AG09309 (cell line): ENCODE measurements at places on chromosomes 12 and 14.

DNA sequence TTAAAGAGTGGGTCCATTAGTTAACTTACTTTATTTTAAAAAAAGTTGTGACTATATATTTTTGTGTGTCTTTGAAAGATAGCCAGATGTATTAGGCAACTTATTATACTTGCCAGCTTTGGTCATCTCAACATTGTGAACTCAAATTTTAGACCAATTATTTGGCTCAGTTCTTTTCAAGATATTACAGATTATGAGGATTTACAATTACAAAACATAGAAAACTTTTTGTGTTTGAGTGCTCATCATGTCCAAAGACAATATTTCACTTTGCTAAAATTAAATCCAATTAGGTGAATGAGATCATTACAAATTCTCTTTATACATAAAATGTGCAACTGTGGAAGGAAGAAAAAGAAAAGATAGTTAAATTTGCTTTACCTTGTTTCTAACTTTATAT is 18.3 kb upstream of the PDE3A start:
- no peak for DNase-seq

GRCh38 chr12:106747973-106748436 is 26.5 kb upstream of the RIC8B start:
- DNase-seq, result no peak

DNA sequence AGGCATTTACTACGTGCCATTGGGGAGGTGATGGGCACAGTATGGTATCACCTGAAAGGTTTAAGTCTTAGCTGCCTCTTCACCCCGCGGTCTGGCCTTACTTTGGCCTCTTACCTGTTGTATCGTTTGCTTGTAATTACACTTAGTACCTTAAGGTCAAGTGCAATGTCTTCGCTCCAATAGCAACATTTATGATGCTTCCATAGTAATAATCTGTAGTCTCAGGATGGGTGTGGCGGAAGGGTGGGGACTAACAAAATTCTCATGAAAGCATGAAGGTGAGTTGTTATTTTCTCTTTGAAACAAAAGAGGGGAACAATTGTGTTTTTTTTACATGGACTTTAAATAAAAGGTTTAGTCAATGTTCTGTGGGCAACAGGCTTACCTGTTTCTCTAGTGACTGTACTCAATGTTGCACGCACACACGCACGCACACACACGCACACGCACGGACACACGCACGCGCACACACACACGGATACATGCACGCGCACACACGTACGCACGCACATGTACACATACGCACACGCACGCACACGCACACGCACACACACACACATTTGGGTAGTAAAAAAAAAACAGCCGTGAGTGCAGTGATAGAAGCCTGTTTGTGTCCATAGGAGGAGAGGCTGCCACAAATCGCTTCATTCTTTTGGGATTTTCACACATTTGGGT is 91.4 kb downstream of the DNAH10 start:
- DNase-seq, result no peak

DNA sequence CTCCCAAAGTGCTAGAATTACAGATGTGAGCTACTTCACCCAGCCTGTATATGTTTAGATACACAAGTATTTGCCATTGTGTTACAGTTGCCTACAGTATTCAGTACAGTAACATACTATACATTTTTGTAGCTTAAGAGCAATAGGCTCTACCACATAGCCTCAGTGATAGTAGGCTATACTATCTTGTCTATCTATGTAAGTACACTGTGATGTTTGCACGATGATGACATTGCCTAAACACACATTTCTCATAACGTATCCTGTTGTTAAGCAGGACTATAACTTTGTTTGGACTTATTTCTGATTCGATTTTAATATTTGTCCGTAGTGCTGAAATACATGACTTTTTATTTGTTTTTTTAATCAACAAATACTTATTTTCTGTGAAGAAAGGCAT is 129.2 kb downstream of the PCNX1 start:
- no peak for DNase-seq

DNA sequence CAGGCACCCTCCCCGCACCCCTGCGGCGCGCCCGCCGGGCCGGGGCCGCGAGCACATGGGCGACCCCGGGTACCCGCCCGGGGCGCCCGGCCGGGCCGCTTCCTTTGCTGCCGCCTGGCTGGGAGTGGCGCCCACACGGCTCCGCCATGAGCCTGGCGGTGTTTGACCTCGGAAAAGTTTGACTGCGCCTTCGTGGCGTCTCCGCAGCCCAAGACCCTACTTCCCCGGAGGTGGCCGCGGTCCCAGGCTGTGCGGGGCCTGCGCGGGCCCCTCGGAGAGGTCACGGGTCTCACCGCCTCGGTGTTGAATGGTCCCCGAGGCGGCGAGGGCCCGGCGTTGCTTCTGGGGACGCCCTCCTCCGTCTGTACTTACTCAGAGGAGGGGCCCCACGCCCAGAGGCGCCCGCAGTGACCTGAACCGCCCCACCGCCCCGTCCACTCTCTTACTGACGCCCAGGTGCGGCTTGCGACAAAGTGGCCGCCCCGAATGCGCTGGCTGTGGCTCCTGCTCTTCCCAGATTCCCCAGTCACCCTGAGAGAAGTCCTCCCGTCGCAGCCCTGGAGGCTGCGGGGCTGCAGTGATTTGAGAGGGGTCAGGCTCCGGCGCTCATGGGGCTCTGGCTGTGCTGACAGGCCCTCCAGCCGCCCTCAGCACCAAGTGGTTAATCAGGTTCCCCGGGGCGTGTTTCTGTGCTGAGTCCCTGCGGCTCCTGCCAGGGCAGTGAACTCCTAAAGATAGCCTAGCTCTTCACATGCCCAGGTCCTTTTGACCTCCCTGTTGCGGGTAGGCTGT is 5.8 kb downstream of the KMT5A start:
- DNase-seq, result no peak

GRCh38 chr14:56581041-56581727 is 1.6 kb downstream of the TMEM260 start:
- no peak for DNase-seq

- no peak for DNase-seq
Observed at GRCh38 chr12:116046039-116046438, 231.5 kb downstream of the MED13L start.

DNA sequence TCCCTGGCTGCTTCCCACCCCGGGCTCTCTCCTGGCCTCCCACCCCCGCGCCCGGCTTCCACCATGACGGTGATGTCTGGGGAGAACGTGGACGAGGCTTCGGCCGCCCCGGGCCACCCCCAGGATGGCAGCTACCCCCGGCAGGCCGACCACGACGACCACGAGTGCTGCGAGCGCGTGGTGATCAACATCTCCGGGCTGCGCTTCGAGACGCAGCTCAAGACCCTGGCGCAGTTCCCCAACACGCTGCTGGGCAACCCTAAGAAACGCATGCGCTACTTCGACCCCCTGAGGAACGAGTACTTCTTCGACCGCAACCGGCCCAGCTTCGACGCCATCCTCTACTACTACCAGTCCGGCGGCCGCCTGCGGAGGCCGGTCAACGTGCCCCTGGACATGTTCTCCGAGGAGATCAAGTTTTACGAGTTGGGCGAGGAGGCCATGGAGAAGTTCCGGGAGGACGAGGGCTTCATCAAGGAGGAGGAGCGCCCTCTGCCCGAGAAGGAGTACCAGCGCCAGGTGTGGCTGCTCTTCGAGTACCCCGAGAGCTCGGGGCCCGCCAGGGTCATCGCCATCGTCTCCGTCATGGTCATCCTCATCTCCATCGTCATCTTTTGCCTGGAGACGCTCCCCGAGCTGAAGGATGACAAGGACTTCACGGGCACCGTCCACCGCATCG is 1.8 kb downstream of the KCNA1 start:
- DNase-seq, result no peak

- no peak for DNase-seq
Observed at GRCh38 chr12:90989686-90990111, 15.1 kb downstream of the EPYC start.

GRCh38 chr14:71474301-71475265 is 457.6 kb upstream of the RGS6 start:
- DNase-seq, result no peak

DNA sequence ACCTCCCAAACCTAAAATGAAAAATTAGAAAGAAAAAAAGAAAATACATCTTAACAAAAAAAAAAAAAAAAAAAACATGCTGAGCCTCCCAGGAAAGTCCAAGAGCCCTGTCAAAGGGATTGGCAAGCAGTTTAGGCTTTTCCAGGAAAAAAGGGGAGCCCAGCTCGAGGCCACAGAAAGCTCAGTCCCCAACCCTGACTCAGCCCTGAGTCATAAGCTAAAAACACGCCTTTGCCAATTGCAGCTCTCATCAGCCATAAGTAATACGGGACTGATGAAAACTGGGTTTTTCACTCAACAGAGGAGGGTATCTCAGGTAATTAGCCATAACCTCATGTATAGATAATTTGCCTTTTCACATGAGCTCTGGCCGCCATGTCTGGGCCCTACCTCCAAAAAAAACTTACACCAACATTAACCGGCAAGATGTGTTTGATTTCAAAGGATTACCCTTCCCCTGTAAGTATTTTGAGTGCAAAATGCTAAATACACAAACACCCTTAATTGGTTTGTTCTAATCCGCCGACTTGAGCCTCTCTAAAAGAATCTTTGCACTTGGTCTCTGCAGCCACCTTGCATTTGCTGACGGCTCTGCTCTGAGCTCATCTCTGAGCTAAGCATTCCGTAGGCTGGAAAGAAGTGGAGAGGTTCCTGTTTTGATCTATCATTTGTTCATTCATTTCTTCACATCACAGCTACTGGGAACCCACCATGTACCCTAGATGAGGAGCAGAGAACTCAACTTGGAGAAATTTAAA is 319.2 kb downstream of the BCL11B start:
- no peak for DNase-seq

DNA sequence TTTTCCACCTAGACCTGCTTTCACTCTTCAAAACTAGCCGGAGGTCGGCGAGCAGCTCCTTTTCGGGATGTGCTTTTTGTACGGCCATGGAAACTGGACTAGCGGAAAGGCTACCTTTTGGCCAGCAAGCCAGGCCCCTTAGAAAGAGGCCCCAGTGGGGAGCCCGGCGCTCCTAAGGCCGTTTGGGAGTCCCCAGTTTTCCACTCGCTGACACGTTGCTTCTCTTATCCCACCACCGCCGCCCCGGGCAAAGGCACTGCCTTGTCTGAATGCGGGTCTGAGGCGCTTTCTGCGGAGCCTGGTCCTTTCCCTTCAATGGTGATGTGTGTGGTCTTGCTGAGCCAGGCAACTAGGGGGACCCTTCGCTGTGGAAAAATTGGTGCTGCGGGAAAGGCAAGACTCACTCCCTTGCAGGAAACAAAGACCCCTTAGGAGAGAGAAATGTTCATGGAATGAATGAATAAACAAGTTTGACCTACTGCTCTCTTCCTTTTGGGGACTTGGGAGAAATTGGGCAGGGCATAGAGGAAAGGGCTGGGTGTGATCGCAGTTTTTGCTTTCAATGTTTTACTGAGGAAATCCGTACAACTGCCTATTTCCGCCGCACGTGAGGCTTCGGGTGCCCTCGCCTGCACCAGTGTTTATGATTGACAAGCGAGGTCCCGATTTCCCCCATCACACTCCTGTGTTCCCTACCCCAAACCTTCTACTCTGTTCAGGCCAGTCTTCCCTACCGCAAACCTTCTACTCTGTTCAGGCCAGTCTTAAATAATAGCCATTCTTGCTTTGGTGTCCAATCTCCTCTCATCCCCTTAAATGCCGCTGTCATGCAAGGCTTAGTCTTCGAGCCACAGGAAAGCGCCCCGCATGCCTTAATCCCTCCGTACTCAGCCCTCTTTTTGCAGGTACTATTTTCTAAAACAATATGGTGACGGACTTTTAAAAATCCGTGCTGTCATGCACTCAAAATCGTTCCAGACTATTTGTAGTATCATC is 1.0 kb upstream of the SLC38A2 start:
- DNase-seq, result no peak

DNA sequence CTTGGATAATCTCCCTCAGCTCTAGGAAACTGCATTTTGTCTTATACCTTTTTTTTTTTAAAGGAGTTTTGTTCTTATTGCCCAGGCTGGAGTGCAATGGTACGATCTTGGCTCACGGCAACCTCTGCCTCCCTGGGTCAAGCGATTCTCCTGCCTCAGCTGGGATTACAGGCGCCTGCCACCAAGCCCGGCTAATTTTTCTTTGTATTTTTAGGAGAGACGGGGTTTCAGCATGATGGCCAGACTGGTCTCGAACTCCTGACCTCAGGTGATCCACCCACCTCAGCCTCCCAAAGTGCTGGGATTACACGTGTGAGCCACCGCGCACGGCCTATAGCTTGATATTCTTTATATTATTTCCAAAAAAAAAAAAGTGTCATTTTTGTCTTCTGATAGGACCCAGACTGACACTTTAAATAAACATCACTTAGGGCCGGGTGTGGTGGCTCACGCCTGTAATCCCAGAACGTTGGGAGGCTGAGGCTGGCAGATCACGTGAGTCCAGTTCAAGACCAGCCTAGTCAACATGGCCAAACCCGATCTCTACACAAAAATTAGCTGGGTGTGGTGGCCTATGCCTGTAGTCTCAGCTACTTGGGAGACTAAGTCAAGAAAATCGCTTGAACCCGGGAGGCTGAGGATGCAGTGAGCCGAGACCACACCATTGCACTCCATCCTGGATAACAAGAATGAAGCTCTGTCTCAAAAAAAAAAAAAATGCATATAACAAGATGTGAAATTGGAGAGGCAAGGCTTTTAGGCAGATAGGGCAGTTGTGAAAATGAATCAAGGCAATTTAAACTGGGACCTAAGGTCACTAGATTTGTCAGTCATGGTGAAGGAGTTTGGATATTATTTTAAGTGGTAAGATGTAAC is 18.4 kb downstream of the SLC2A3 start:
- no peak for DNase-seq

- no peak for DNase-seq
Observed at GRCh38 chr12:125208942-125209341, 143.7 kb downstream of the AACS start.

DNA sequence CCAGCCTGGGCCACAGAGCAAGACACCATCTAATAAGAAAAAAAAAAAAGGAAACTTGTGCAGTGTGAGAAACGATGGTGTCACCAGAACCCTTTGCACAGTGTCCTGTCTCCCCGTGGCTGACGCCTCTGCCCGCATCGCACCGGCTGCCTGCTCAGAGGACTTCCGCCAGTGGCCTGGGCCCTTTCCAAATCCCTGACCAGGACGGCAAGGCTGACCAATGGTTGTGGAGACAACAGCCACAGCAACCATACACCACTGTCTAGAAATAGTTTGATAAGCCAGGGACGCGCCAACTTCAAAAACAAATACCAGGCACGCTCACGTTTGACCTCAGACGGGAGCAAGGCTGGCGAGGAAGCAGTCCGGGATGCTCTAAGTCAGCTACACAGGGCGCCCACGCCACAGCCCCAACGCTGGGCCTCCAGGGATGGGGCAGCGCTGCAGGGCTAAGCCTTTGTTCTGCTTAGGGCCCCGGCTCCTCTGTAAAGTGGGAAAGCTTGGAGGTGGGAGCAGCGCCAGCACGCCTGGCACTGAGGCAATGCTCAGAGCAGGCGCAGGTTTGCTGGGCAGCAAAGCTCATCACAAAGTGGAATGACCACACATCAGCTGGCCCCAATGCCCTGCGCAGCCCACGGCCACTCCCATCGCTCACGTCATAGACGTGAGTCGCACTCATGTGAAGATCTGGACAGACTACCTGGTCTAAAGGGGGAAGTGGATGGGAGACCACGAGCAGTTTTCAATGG is 12.5 kb downstream of the PGAM5 start:
- no peak for DNase-seq

GRCh38 chr14:68518761-68519670 is 273.9 kb downstream of the ZFP36L1 start:
- no peak for DNase-seq
